Stimulated activated CD8-positive, alpha-beta memory T cell treated with anti-CD3 and anti-CD28 coated beads, Interleukin-4, amount 100 ng/mL, for 48 hours (primary cell): ENCODE measurements at places on chromosomes 16 and 17.

GRCh38 chr17:81011951-81012350 lies 20.3 kb downstream of the CHMP6 start:
- DNase-seq = no peak

- DNase-seq = no peak
Observed at GRCh38 chr16:50501986-50502615, 46.1 kb upstream of the NKD1 start.

GRCh38 chr17:46917516-46917915 lies 5.4 kb upstream of the GOSR2 start:
- DNase-seq = no peak

- no peak for DNase-seq
Observed at GRCh38 chr17:51128076-51128475, 7.4 kb upstream of the SPAG9 start.

- peak; percentile 63 for DNase-seq
Observed at GRCh38 chr16:24013864-24014645, 178.3 kb downstream of the PRKCB start.

DNA sequence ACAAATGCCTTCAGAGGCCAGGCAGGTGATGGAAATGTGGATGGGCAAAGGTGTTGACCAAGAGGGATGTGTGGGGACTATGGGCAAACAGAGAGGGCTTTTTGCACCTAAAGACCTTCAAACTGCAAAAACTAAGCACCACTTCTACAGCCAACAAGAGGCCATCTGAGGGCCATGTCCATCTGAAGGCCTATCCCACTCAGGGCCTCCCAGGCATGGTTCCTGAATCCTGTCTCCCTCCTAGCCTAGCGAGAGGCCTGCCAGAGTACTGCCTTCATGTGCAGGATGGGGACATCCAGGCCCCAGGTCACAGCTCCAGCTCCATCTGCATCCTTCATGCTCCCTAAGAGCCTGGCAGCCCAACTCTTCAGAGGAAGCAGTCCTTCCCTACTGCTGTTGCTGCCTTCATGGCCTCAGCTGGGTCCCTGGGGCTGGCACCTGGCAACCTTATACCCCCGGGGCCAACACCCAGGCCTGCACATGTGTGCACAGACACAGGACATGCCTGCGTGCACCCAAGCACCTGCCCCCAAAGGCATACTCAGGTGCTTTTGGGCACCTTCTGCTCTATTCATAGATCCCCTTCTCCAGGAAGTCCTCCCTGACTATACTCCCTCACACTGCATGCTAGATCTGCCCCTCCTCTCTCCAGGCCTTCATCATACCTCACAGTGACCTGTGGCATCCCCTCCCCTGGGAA lies 95.2 kb downstream of the C16orf78 start:
- DNase-seq = no peak

- DNase-seq = peak; percentile 45
Observed at GRCh38 chr17:20008242-20009051, 712 bp upstream of the SPECC1 start.

DNA sequence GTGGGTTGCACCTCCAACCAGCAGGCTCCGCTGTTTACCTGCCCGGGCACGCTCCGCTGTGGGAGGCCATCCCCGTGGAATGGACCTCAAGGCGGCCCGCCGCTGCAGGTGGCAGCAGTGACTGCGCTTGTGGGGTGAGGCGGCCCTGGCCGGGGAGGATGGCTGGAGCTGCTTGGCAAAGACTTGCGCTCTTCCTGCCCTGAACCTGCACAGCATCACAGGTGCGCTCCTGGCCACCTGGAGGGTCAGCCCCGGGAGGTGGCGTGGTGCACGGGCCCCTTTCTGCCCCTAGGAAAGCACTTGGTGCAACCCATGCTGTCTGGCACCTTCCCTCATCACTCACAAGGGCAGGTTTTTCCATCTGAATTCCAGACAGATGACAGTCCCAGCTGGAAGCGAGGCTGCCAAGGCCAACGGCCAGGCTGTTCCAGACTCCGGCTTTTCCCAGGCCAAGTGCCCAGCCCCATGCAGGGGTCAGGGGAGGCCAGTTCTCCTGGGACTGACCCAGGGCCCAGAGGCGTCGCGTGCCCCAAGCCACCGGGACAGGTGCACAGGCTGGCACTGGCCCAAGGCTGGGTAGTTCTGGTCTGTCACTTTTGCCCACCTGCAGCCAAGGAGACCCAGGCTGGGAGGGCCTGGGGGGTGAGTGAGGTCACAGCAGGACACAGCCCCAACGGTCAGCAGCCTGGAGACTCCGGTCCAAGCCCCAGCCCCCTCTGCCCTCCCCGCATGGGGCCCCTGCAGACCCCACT lies 13.3 kb downstream of the UTS2R start:
- DNase-seq = no peak

- DNase-seq = no peak
Observed at GRCh38 chr17:73356561-73357170, 44.9 kb upstream of the CDC42EP4 start.

- DNase-seq = peak; percentile 41
Observed at GRCh38 chr16:23836078-23836403, 258 bp downstream of the PRKCB start.
